ENCODE measurements at places on chromosomes 12 and 14.

- H3K27me3 ChIP-seq: no peaks in the 10 kb centered on the region
- no peaks in the 10 kb centered on the region for H3K4me1 ChIP-seq
- DNase-seq: no peak
- no peak overlapping the region for H3K27ac ChIP-seq
Measured at GRCh38 chr12:115461401-115461800, 777.4 kb upstream of the TBX3 start.

GRCh38 chr14:55869397-55870049 lies 248.7 kb upstream of the PELI2 start:
- no peaks in the 10 kb centered on the region for H3K36me3 ChIP-seq
- no peaks in the 10 kb centered on the region for H3K4me1 ChIP-seq

DNA sequence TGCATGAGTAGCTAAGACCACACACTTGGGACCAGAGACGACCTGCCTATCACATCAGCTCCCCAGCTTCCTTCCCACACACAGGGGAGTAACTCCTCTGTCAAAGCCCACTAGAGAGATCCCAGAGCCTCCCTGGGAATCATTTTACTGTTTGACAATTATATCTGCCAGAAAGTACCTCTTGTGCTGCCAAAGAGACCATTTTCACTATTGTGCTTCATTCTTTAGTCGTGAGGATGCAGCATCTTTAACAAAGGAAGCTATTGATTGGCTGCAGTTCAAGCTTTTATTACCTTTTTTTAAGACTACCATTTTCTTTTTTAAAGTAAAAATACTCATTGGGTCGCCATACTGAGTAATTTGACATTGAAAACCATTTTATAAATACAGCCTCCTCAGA lies 194.5 kb upstream of the RGS6 start:
- H3K27ac ChIP-seq: no peak overlapping the region
- peaks cover 4% of the 10 kb centered on the region for H3K36me3 ChIP-seq
- no peak for DNase-seq
- no peak overlapping the region for H3K4me3 ChIP-seq
- H3K4me1 ChIP-seq: no peaks in the 10 kb centered on the region

GRCh38 chr14:93645200-93645599 lies 143.1 kb downstream of the PRIMA1 start:
- no peaks in the 10 kb centered on the region for H3K4me1 ChIP-seq
- H3K27me3 ChIP-seq: no peaks in the 10 kb centered on the region
- no peak for DNase-seq

DNA sequence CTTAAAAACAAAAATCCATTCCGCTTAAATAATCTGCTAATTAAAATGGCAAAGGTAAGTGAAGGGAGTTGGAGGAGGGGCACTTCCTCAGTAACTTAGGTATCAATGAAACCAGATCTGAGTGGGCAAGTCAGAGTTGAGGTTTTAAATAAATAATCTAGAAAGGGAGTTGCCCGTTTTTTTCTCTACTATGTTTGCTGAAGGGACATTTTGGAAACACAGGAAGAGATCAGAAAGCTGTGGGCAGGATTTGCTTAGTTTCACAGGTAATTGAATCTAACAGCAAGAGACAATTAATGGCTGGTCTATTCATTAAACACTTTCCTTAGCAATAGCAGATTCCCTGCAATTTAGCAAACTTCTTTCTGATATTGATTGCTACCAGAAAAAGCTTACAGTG lies 186.0 kb upstream of the ABCD2 start:
- no peaks in the 10 kb centered on the region for H3K27me3 ChIP-seq
- H3K4me1 ChIP-seq: no peaks in the 10 kb centered on the region
- no peak for DNase-seq
- no peaks in the 10 kb centered on the region for H3K36me3 ChIP-seq
- H3K27ac ChIP-seq: no peak overlapping the region
